ENCODE measurements at places on chromosomes 5 and 9.

DNA sequence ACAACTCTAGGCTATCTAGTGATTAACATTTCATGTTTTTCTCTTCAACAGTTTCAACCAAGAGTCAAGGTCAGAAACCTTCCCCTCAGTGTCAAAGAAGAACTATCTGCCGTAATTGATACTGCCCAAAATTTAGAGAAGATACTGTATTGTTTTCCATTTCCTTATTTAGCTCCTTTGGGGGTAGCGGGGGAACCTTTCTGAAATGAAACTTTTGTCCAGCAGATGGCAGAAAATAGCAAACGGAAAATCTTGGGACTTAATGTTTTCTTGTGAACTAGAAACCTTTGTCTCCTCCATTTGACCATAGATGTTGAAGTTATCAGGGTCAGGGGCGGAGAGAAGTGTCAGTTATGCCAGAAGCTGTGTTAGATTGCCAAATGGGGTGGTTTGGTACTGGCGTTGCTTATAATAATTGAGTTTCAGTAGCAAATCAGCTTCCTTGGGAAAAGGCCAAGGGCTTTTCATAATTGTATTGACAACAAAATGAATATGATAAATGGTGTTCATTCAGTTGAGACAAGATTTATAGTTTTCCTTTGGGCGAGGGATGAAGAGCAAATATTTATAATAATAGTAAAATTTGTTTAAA lies 101.7 kb upstream of the TLX3 start:
- peak; percentile 55 for DNase-seq

GRCh38 chr5:74736759-74737158 lies 30.2 kb downstream of the GFM2 start:
- no peak for DNase-seq

GRCh38 chr5:56386046-56386445 lies 152.9 kb upstream of the ANKRD55 start:
- no peak for DNase-seq

- DNase-seq = no peak
Observed at GRCh38 chr5:132090107-132090506, 16.5 kb downstream of the CSF2 start.

GRCh38 chr9:81825846-81826516 lies 102.2 kb upstream of the SPATA31D4 start:
- no peak for DNase-seq

GRCh38 chr5:107271682-107272350 lies 398.9 kb downstream of the EFNA5 start:
- no peak for DNase-seq

DNA sequence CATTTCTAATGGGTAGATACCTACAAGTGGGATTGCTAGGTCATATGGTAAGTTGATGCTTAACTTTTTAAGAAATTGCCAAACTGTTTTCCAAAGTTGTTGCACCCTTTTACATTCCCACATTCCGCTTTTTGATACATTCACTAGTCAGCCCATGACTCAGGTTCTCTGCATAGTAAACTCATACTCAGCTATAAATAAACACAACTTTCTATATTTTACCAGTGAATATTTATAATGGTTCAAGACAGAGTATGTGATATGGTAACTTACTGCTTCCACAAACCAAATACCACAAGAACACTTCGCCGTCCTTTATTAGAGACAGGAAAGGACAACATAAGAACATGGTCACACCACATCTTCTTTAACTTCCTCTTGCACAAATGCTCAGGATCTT lies 54.0 kb downstream of the PLPP1 start:
- no peak for DNase-seq

GRCh38 chr5:1851290-1851934 lies 31.3 kb downstream of the IRX4 start:
- DNase-seq = no peak

GRCh38 chr5:109805472-109805871 lies 115.7 kb downstream of the MAN2A1 start:
- no peak for DNase-seq

GRCh38 chr9:135087489-135087792 lies at the start of gene OLFM1:
Gene OLFM1, plus strand, starts transcription at chr9:135087668. Its CDS starts 322 bp downstream, at chr9:135087990.
- peak; percentile 84 for DNase-seq

DNA sequence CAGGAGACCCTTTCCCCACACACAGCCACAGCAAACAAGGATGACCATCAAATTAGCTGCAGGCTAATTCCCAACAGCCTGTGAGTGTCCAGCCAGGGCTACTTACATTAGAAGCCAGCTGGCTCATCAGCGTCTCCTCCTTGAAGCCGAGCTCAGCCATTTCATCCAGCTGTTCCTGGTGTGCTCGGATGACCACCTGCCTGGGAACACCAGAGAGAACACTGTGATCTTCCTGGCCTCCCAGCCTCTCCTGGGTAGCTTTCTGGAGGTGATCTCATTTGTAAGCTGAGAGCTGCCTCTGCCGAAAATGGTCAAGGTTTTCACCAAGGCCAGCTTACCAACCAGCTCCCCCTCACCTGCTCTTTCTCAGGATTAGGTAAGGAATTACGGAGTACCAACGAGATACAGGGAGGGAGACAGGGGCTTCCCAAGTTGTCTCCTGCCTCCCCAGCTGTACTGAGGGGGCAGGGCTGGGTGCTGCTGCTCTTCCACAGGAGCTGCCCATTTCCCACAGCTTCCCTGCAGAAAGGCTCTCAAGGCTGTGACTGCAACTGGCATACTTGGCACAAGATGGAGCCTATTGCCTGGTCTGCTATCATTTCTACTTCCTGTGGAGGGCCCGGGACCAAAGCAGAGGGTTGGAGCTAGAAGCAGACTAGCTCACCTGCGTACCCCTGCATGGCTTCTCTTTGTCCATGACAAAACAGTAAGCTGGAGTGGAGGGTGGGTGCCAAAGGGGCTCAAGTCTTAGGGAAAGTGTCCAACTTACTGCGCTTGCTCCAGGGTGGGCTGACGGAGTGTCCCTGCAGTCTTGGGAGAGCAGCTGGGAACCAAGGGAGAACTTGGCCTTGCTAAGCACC lies 73.9 kb downstream of the KIF24 start:
- no peak for DNase-seq

DNA sequence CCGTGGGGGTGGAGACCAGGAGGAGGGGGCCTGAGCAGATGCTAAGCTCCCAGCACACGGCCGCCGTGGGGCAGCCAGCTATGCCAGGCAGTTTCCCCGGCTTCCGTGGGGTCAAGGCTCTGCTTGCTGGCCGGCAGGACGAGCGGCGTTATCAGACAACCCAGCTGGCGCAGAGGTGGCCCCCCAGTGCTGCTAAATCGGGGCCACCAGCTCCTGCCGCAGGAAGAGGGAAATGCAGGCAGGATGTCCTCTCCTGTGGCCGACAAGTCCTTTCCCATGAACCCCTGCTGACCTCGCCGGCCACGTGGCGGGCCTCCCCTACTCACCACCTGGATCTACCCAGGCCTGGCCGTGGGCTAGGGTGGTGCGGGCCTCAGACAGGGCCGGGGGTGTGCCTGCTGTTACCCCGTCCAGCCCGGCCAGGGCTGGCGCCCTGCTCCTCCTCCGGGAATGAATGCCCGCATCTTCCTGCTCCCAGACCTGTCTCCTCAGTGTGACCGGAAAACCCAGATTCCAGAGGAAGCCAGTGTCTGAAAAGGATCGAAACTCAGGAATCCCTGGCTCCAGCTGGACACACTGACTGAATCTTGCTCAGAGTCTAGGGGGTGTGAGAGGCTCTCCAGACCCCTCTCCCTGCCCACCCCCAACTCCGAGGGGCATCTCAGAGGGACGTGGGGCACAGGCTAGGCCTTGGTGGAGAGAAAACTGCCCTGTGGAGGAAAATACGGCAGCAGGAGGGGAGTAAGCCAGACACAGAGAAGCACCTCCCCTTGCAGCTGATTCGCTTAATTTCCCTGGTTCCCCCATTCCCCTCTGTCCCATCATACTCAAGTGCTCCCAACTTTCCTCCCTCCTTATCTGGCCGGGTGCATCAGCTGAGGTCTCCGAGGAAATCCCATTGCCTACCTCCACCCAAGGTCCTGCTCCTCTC lies 3.9 kb downstream of the FLT4 start:
- DNase-seq = no peak

DNA sequence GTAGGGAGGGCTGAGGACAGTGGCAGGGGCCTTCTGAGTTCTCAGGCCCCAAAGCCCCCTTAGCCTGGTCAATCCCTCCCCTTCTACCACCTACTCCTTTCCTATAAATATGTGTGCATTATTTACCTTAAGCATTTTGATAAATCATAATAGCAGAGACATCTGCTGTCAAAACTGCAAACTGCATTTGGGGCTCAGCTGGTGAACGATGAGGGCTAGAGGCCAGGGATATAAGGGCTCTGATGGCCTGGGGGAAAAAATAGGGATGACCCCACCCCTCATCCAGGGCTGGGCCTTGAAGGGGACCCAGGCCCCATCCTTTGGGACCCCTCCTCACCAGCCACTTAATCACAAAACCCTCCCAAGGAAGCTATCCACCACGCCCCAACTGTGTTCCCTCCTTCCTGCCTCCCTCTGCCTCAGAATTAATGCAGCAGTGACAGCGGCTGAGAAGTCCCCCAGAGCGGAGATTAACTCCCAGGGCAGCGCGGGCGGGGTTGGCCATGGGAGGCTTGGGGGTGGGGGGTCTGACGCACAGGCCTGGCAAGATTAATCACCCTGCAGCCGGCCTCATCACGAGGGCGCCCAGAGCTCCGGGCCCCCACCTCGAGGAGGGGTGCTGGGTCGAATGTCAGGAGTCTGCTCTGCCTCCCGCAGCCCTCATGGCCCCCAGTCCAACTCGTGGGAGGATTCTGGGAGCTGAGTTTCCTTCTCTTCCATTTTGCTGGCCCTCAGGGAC lies 42.1 kb downstream of the CXXC5 start:
- DNase-seq = peak; percentile 47

GRCh38 chr5:157282150-157282549 lies 16.2 kb downstream of the CYFIP2 start:
- DNase-seq = no peak

DNA sequence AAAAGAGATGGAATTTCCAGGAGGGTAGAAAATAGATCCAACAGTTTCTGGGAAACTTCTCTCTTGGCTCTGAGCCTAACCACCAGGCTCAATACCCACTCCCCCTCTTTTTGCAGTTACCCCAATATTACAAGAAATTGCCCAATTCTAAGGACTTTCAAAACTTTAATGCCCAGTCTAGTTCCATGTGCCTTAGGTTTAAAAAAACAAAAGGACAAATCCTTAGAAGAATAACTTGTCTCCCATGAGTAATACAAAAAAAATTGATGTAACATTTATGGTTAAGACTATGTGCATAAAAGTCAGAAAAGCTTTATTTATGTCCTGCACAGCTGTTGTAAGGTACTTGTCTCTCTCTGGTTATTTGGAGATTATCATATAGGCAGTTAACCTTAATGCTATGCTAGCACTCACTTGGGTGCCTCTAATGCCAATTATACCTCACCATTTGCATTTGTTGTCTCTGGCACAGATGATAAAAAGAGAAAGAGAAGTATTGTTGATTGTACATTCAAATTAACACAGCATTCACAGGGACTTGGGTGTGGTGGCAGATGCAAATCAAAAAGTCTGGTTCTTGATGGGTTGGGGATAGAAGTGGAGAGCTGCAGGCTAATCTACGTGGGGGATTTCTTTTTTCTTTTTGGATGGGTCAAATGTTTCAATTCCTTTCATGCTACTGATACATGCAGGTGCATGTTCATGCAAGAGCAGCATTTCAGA lies 159.4 kb downstream of the PIK3R1 start:
- DNase-seq = no peak

DNA sequence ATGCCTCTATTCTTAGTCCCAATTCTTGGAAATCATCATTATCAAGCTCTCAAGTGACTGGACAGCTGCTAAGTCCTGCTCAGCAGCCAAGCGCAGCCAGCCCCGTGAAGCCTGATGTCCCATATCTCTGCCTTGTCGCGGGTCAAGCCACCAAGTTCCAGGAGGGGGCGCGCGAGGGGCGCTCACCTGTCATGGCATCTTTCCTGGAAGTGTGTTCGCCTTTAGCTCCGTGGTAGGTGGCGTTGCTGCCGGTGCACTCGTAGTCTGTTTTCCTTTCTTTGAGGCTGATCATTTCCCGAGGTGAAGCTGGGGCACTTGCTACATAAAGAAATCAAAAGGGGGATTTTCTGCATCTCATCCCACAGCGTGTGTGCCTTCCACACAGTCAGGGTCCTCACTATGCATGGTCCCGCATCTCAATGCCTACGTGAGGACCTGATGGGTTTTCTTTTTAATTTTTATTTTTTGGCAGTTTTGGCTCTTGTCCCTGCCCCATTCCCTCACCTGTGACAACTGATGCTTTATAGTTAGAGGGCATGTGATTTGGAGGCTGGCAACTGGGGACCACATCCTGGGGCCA lies 227.0 kb upstream of the DAP start:
- DNase-seq = peak; percentile 42

DNA sequence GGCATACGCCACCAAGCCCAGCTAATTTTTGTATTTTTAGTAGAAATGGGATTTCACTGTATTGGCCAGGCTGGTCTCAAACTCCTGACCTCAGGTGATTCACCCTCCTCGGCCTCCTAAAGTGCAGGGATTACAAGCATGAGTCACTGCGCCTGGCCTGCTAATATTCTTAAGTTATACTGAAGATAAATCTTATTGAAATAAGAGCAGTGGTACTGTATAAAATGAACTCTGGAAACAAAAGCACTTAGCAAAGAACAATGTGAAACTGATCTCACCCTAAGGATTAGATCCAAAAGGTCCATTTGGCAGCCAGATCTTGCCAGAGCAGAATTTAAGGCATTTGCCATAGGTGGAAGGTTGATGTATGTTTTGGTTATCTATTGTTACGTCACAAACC lies 27.1 kb downstream of the CYSTM1 start:
- no peak for DNase-seq
